ENCODE measurements at places on chromosomes 11 and 22. TPM values are rescaled to one million over a fixed set of nuclear protein-coding genes. Genes with fewer than 3 reads are reported as not detected.

NELL1 gene
- not detected for total RNA-seq

SELENOH gene
- total RNA-seq: 113 TPM

GRAMD1B gene
- total RNA-seq: 26.0 TPM

CCDC15 gene
- total RNA-seq: 2.6 TPM

Data from CD4-positive, alpha-beta memory T cell (primary cell).